ENCODE measurements at places on chromosomes 7 and 10. TPM values are rescaled to one million over a fixed set of nuclear protein-coding genes. Genes with fewer than 3 reads are reported as not detected.

EIF5AL1 gene
- 2.3 TPM for total RNA-seq

MYH16 gene
- 0.39 TPM for total RNA-seq

CABCOCO1 gene
- total RNA-seq: 0.79 TPM

CFTR gene
- total RNA-seq: 0.03 TPM

CALML5 gene
- not detected for total RNA-seq

SPDYE3 gene
- not detected for total RNA-seq

LLCFC1 gene
- total RNA-seq: not detected

GNAT3 gene
- not detected for total RNA-seq

DPP6 gene
- total RNA-seq: not detected

STEAP4 gene
- total RNA-seq: not detected

PTPRN2 gene
- 1.0 TPM for total RNA-seq
